ENCODE measurements at places on chromosomes 2 and 18. TPM values are rescaled to one million over a fixed set of nuclear protein-coding genes. Genes with fewer than 3 reads are reported as not detected.

CENPA gene
- 0.42 TPM for total RNA-seq

- H3K36me3 ChIP-seq: no peaks in the 10 kb centered on the region
- no peak overlapping the region for H3K27ac ChIP-seq
- H3K4me1 ChIP-seq: no peaks in the 10 kb centered on the region
- DNase-seq: no peak
Measured at GRCh38 chr2:5706717-5707455, 14.7 kb downstream of the SOX11 start.

DNA sequence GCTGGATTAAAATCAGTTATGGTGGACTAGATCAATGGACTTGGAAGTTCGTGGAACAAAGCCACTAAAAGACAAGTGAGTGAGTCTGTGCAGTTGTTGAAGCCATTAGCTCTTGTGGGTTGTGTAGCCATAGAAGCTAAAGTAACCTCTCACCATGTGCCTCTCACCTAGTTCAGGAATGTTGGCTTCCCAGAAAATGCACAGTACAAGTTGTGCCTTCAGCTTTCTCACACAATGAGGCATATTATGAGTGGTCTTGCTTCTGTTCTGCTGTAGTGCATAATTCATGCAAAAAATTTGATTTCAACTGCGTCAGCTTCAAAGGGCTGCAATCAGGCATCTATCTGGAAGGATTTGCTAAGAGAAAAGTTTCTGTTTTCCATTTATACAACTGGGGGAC lies 26.2 kb downstream of the CERS6 start:
- DNase-seq: no peak
- H3K4me3 ChIP-seq: no peak overlapping the region
- peaks cover 15% of the 10 kb centered on the region for H3K4me1 ChIP-seq
- H3K27me3 ChIP-seq: no peaks in the 10 kb centered on the region

DNA sequence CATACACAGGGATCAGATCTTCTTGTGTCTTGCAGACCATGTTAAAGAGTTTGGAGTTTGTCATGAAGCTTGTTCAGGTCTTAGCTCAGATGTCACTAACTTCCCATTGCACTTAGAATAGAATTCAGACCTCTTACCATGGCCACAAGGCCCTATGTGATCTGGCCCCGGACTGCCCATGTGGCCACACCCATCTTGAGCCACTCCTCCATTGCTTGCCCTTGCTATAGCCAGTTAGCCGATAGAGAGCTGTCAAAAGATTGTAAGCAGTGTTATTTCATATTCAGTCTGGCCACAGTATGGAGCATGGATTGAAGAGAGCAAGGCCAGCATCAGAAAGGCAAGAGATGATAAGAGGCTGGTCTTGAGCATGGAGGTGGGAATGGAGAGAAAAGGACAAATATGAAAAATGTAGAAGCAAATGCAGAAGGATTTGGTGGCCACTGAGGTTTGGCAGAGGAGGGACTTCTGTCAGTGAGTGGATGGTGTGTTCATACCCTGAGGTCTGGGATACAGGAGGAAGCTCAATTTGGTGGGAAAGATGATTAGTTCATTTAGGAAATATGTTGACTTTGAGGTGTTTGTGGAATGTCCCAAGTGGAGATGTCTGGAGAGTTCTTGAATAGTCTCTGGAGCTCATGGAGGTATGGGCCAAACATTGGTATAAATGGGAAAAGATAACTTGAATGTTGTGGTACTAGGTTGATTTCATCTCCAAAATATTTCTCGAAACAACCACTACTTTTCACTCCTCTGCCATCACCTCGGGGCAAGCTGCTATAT lies 10.6 kb downstream of the DGUOK start:
- H3K27me3 ChIP-seq: no peaks in the 10 kb centered on the region
- no peak overlapping the region for H3K4me3 ChIP-seq
- peaks cover 55% of the 10 kb centered on the region for H3K4me1 ChIP-seq

REG1B gene
- not detected for total RNA-seq

TNS1 gene
- 0.13 TPM for total RNA-seq

GRCh38 chr2:237624565-237624964 lies 2.8 kb upstream of the LRRFIP1 start:
- DNase-seq: no peak
- no peak overlapping the region for H3K27ac ChIP-seq
- H3K36me3 ChIP-seq: peaks cover 2% of the 10 kb centered on the region
- no peak overlapping the region for H3K4me3 ChIP-seq
- peaks cover 15% of the 10 kb centered on the region for H3K4me1 ChIP-seq

ZSCAN30 gene
- total RNA-seq: 21.2 TPM

DPYSL5 gene
- total RNA-seq: not detected

WNT6 gene
- 0.89 TPM for total RNA-seq

- no peak overlapping the region for H3K27ac ChIP-seq
- H3K4me1 ChIP-seq: peaks cover 10% of the 10 kb centered on the region
- DNase-seq: no peak
- H3K36me3 ChIP-seq: no peaks in the 10 kb centered on the region
Measured at GRCh38 chr2:98932778-98933343, 3.2 kb downstream of the CRACDL start.

DNA sequence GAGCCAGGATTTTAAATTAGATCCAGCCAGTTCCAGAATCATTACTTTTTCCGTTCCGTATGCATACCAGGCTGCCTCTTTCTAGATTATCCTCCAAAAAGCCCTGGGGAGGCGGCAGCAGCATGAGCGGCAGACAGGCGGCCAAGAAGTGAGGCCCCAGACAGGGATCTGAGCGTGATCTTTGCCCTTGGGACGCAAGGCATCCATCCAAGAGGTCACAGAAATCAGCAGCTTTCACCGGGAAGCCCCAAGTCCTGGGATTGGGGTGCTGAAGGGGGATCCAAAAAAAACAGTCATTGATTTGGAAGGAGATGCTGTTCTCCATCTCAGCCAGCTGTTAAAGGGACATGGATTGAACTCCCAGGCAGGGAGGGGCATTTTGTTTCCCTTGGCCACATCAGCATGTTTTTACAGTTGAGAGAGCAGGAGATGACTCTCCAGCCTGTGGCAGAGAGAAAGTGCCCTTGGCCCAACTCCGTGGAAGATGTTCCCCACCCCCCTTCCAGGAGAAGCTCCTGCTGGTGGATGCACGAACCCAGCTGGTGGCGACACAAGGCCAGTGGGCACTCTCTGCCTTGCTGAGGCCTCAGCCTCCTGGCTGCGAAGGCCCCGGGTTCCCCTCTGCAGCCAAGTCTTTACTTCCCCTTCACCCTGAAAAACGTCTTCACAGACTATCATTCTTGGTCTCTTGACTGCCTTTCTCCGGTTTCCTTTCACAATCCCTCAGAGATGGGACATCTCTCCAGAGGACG lies 265.6 kb downstream of the ANAPC1 start:
- no peak overlapping the region for H3K4me3 ChIP-seq
- no peaks in the 10 kb centered on the region for H3K36me3 ChIP-seq
- H3K27ac ChIP-seq: no peak overlapping the region
- no peak for DNase-seq
- H3K4me1 ChIP-seq: no peaks in the 10 kb centered on the region

- H3K4me3 ChIP-seq: no peak overlapping the region
- H3K36me3 ChIP-seq: no peaks in the 10 kb centered on the region
- H3K27me3 ChIP-seq: no peaks in the 10 kb centered on the region
- no peak overlapping the region for H3K27ac ChIP-seq
Measured at GRCh38 chr2:164146441-164146840, 410.6 kb upstream of the FIGN start.

ANKRD62 gene
- not detected for total RNA-seq

GRCh38 chr2:85705680-85706039 lies 11.5 kb downstream of the GNLY start:
- H3K27me3 ChIP-seq: no peaks in the 10 kb centered on the region
- peaks cover 46% of the 10 kb centered on the region for H3K4me1 ChIP-seq
- no peak for DNase-seq
- peak overlapping the region; percentile 81 for H3K27ac ChIP-seq

AGXT gene
- not detected for total RNA-seq

CYP27C1 gene
- not detected for total RNA-seq

- peaks cover 37% of the 10 kb centered on the region for H3K4me1 ChIP-seq
- no peaks in the 10 kb centered on the region for H3K36me3 ChIP-seq
- no peak overlapping the region for H3K27ac ChIP-seq
- no peaks in the 10 kb centered on the region for H3K27me3 ChIP-seq
Measured at GRCh38 chr2:134586326-134586965, 132.4 kb downstream of the TMEM163 start.

IL1A gene
- 1.9 TPM for total RNA-seq

- no peaks in the 10 kb centered on the region for H3K36me3 ChIP-seq
- peaks cover 2% of the 10 kb centered on the region for H3K27me3 ChIP-seq
- no peak overlapping the region for H3K27ac ChIP-seq
- no peak overlapping the region for H3K4me3 ChIP-seq
- H3K4me1 ChIP-seq: peaks cover 3% of the 10 kb centered on the region
- DNase-seq: no peak
Measured at GRCh38 chr18:21998486-21998885, 170.9 kb upstream of the GATA6 start.

TLX2 gene
- not detected for total RNA-seq

DNA sequence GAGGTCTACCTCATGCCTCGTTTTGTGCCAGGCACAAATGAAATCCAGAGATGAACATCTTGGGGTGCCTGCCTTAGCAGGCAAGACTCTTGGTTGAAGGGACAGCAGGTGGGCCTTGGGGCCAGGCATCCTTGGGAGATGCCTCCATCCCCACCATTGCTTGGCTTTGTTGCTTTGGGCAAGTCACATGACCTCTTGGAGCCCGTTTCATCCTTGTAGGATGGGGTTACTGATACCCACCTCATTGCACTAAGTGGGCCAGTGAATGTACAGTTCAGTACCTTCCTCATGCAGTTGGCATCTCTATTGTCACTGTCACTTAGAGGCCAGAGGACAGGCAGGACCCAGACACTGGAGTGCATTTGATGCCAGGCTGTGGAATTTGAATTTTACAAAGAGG lies 195.5 kb downstream of the LDLRAD4 start:
- H3K27me3 ChIP-seq: peaks cover 3% of the 10 kb centered on the region
- H3K4me3 ChIP-seq: no peak overlapping the region
- peaks cover 2% of the 10 kb centered on the region for H3K4me1 ChIP-seq
- DNase-seq: no peak

DNA sequence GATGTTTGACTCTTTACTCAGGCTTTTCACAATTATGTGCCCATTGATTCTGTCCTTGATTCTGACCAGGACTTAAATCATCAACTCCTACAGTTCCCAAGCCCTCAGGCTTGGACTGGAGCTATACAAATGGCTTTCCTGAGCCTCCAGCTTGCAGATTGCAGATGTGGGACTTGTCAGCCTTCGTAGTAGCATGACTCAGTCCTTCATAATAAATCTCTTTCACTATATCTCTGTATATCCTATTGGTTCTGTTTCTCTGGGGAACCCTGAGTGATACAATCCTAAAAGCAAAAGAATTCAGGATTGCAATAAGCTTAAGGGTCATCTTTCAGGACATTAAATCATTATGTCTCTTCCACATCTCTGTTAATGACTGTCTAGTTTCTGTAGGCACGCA lies 356.6 kb downstream of the RIT2 start:
- no peaks in the 10 kb centered on the region for H3K36me3 ChIP-seq
- H3K4me3 ChIP-seq: no peak overlapping the region

DNA sequence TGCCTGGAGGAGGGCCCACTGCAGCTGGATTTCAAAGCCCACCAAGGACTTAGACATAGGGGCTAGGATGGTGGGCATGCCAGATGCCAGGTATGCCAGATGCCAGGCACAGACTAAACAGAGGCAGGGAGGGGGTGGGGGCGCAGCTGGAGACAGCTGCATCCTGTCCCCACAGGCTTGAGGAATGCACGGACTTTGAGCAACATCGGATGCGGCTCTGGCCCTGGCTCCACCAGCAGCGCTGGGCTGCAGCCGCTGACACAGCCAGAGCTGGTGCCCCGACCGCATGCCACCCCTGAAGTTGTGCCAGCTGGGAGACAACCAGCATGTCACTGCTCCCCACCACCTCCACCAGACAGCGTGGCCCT lies 39.5 kb downstream of the AQP12A start:
- no peaks in the 10 kb centered on the region for H3K36me3 ChIP-seq
- no peak overlapping the region for H3K4me3 ChIP-seq
- no peak overlapping the region for H3K27ac ChIP-seq
- no peaks in the 10 kb centered on the region for H3K4me1 ChIP-seq

- H3K4me1 ChIP-seq: no peaks in the 10 kb centered on the region
- peaks cover 2% of the 10 kb centered on the region for H3K27me3 ChIP-seq
- no peak for DNase-seq
- no peaks in the 10 kb centered on the region for H3K36me3 ChIP-seq
- H3K4me3 ChIP-seq: no peak overlapping the region
Measured at GRCh38 chr18:32324181-32324580, 134.3 kb downstream of the MEP1B start.

C2orf66 gene
- not detected for total RNA-seq

GRCh38 chr2:211468877-211469663 lies 912.7 kb downstream of the CPS1 start:
- DNase-seq: no peak
- no peaks in the 10 kb centered on the region for H3K36me3 ChIP-seq
- H3K4me3 ChIP-seq: no peak overlapping the region
- no peaks in the 10 kb centered on the region for H3K27me3 ChIP-seq

DNA sequence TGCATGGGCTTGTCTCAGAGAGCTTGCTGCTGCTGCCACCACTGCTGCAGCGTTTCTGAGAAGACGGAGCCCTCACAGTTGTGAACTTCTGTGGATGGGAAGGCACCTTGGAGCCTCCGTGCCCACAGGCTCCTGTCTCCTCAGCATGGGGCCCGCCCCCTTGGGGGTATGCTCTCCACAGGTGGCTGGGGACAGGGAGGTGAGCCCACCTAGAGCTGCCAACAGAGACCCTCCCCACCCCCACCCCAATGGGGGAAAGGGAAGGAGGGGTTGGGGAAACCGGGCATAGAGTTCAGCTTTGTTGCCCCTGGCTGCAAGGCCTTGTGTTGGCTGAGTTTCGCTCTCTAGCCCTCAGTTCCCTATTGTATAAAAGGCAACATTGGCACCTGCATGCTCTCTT lies 76.1 kb downstream of the INPP4A start:
- no peak for DNase-seq
- H3K27me3 ChIP-seq: no peaks in the 10 kb centered on the region
- H3K4me3 ChIP-seq: no peak overlapping the region
- H3K4me1 ChIP-seq: no peaks in the 10 kb centered on the region
- H3K27ac ChIP-seq: no peak overlapping the region

FIGN gene
- total RNA-seq: not detected

TWIST2 gene
- total RNA-seq: not detected

DNA sequence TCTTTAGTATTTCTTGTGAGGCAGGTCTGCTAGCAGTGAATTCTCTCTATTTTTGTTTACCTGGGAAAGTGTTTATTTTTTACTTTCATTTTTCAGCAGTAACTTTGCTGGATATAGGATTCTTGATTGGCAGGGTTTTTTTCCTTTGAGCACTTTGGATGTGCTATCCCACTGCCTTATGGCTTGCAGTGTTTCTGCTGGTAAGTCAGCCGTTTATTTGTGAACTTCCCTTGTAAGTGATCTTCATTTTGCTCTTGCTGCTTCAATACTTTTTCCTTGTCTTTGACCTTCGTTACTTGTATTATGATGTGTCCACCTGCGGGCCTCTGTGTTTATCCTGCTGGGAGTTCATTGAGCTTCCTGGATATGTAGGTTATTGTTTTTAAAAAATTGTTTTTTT lies 54.7 kb downstream of the SLC66A2 start:
- no peaks in the 10 kb centered on the region for H3K27me3 ChIP-seq
- no peaks in the 10 kb centered on the region for H3K4me1 ChIP-seq
- H3K36me3 ChIP-seq: peaks cover 6% of the 10 kb centered on the region
- H3K27ac ChIP-seq: no peak overlapping the region
- H3K4me3 ChIP-seq: no peak overlapping the region
